ENCODE measurements at places on chromosomes 4 and X.

GRCh38 chr4:184978211-184978610 is 40.1 kb upstream of the HELT start:
- no peak for DNase-seq

GRCh38 chr4:9979101-9979701 is 42.1 kb downstream of the SLC2A9 start:
- DNase-seq: no peak

GRCh38 chrX:21529771-21530170 is 128.4 kb downstream of the KLHL34 start:
- no peak for DNase-seq

- no peak for DNase-seq
Measured at GRCh38 chr4:92279296-92279695, 24.5 kb upstream of the GRID2 start.

- no peak for DNase-seq
Measured at GRCh38 chrX:40366661-40367060, 214.1 kb upstream of the ATP6AP2 start.

GRCh38 chr4:106806158-106806797 is 229.8 kb downstream of the DKK2 start:
- DNase-seq: no peak

Measured in activated T-helper 1 cell treated with anti-CD3 and anti-CD28 coated beads, Interleukin-2, amount 50 U/mL, for 16 hours (primary cell).